ENCODE measurements at places on chromosomes 3 and 15.

GRCh38 chr15:58185439-58185838 is 47.3 kb downstream of the AQP9 start:
- DNase-seq = no peak

DNA sequence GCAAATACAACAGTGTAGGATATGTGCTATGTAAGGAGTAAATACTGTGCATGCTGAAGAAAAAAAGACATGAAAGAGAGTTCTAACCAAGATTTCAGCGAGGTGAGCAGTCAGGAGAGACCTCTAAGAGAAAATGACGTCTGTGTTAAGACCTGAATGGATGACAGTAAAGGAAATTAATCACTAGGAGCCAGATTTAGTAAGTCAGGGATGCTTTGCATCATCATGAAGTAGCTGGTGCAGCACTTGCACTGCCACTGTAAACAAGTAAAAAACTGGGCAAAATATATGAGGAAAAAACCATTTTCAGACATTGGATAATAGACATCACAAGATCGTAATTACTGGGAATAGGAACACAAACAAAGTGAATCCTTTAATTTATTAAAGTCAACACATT is 32.6 kb downstream of the RTP4 start:
- no peak for DNase-seq

DNA sequence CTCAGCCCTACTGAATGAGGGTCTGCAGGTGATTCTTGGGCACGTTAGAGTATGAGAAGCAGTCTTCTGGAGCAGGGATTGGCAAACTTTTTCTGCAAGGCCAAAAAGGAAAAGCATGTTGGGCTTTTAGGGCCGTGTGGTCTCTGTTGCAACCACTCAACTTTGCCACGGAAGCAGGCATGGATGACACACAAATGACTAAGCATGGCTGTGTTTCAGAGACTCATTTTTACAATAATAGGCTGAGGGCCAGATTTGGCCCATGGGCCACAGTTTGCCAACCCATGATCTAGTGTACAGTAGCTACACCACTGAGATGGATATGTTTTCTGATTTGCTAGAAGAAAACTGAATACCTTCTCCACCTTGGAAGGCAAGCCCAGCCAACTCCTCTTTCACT is 66.1 kb upstream of the PRICKLE2 start:
- no peak for DNase-seq

DNA sequence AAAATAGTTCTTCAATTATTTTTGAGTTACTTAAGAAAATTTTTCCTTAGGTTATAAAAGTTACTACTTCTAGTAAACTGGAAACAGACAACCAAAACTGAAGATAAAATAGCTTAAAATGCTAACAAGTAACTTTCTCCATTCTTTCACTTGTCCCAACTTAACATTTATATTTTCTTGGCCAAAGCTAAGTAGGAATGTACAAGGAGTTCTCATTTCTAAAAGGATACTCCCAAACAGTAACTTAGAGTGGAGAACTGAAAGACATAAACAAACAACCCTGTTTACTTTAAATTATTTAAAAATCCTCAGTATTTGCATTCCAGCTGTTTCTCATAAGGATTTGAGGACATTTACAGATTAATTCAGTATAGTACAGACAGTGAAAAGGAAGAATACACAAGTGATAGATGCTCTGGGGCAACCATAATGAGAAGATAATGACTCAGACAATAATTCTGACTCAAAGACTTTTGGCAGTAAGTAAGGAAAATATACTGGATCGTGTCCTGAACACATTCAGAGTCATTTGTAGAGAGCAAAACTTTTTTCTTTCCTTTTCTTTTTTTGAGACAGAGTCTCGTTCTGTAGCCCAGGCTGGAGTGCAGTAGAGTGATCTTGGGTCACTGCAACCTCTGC is 29.2 kb upstream of the ANXA2 start:
- DNase-seq = no peak

GRCh38 chr3:167843481-167843880 is 108.0 kb downstream of the SERPINI1 start:
- DNase-seq = no peak

GRCh38 chr3:18211116-18211515 is 214.0 kb downstream of the SATB1 start:
- DNase-seq = no peak

DNA sequence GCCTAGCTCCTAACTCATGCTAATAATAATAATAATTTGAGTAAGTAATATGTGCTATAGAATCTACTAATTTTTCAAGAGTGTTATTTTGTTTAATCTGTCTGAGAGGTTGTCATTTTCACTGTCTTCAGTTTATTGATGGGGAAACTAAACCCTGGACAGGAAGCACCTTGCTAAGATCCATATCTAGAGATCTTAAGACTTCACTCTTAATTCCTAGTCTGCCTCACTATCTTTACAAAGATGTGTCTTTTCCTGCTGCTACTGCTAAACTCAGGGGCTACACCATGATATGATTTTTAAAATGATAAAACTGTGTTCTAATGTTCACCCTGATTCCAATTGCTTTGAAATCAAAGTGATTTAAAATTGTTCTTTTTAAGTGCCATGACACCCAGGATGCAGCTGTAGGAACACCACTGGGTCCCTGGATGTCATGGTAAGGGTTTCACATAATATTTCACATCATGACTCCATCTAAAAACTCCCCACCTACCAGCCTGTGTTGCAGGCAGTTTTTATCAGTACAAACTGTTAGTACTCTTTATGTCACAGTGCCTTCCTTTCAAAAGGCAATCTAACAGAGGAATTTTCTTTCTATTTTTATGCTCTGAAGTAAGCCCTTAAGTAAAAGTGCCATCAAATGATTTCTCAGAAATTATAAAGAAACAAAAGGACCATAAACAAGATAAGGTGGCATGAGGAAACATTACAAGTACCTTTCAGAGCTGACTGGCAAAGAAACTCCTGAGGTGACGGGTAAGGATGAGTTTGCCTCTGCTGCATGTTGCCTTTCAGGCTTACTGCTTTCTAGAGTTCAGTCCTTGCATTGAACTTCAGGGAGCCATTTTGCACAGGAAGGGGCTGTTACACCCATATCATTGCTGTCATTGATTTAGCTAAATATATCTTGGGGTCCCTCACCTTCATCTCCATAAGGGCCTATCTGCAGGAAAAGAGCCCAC is 160.1 kb upstream of the SATB1 start:
- no peak for DNase-seq

DNA sequence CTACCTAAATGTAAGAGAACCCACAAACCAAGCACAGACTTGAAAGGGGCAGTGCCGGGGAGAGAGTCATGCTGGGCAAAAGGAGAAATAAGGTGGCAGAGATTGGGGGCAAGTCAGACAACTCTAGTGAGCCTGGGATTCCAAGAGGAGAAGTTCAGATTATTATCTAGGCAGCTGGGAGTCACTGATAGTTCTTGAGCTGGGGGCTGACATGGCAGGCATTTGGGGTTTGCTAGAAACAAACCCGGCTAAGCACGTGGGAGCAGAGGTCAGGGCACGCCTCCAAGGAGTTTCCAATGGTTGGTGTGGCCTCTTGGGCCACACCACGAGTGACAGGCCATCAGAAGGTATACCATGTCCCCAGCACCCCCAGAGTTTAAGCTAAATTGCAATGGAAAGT is 27.6 kb downstream of the SLC6A6 start:
- DNase-seq = no peak

DNA sequence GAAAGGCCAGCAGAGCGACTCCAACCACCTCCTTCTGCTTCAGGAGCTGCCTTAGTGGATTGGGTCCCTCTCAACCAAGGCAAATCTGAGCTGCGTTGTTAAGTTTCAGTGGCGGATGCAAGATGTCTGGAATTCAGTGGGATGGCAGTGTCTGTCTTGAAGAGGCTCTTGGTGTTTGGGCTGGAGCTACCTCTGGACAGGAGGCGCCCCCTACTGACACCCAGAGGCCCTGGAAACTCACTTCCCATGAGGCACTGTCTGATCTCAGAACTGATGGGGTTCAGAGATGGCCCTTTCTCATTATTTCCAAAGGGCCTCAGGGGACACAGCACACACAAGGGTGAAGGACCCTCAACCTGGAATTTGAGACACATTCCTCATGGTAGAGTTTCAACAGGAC is 6.0 kb upstream of the SLC28A1 start:
- peak; percentile 19 for DNase-seq

GRCh38 chr15:41653760-41654159 is 6.4 kb upstream of the MGA start:
- no peak for DNase-seq

GRCh38 chr15:69859866-69860265 is 237.9 kb downstream of the TLE3 start:
- DNase-seq = no peak

DNA sequence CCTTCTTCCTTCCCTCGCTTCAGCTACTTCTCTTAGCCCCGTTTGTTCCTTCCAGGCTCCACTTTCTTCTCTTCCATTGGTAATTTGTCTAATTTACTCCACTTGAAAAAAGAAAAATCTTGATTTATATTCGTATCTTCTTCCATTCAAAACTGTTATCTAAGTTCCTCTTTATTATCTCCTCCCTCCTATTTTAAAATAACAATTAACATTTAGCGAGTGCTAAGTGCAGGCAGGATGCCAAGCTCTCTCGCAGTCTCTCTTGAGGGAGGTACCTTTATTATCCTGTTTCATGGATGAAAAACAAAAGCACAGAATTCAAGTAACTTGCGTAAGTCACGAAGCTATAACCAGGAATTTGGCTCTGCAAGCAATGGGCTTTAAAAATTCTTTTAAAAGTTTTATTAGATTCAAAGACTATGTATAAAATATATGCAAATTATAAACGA is 418.9 kb upstream of the NAALADL2 start:
- DNase-seq = peak; percentile 84

DNA sequence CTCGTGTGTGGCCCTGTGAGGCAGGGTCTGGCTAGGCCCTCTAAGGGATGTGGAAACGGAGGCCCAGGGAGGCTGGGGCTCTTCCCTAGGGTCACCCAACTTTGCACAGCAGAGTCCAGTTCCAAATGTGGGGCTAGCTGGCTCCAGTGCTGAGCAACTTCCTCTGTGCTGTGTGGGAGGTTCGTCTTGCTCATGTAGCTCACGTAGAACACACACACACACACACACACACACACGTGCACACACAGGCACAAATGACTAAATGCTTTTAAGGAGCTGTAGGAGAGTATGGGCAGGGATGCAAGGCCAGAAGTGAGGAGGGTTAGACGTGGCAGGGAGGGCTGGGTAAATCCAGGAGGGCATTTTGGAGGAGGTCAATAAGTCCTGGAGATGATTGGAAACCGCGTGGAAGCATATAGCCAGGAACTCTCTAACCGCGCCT is 213.8 kb downstream of the RPLP1 start:
- no peak for DNase-seq

GRCh38 chr15:85047271-85047948 is 65.8 kb downstream of the PDE8A start:
- peak; percentile 5 for DNase-seq

- no peak for DNase-seq
Observed at GRCh38 chr3:99565331-99565730, 73.1 kb upstream of the COL8A1 start.

GRCh38 chr3:114218006-114218405 is 19.4 kb downstream of the ZNF80 start:
- DNase-seq = no peak

GRCh38 chr15:52912172-52912571 is 122.0 kb upstream of the ONECUT1 start:
- no peak for DNase-seq

DNA sequence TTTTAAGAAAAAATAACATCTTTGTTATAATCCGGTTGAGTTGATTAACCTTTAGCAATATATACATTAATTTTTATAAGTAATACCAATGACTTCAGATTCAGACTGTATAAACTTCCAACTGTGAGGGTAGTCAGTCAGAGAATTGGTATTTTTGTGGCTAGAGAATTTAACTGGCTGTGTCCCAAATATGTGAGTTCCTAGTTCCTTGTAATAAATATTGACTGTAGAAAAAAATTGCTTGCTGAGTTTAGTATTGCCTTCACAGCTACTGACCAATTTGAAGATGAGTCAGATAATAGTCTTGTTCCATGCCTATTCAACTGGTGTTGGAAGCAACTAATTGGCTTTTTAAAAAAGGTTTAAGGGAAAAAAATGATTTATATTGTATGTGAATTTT is 210.8 kb downstream of the GAP43 start:
- no peak for DNase-seq

DNA sequence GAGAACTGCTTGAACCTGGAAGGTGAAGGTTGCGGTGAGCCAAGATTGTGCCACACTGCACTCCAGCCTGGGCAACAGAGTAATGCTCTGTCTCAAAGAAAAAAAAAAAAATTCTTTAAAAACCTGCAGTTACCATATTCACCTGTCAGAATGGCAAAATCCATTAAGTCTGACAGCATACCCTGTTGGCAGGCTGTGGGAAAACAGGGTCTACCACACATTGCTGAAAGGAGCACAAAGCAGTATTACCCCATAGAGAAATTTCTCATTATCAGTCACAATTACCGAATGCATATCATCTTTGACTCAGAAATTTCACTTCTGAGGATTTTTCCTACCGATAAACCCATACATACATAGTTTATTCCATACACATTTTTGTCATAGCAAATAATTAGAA is 264.1 kb upstream of the SLCO3A1 start:
- no peak for DNase-seq

GRCh38 chr15:34993877-34994276 is 5.8 kb upstream of the ZNF770 start:
- DNase-seq = no peak

DNA sequence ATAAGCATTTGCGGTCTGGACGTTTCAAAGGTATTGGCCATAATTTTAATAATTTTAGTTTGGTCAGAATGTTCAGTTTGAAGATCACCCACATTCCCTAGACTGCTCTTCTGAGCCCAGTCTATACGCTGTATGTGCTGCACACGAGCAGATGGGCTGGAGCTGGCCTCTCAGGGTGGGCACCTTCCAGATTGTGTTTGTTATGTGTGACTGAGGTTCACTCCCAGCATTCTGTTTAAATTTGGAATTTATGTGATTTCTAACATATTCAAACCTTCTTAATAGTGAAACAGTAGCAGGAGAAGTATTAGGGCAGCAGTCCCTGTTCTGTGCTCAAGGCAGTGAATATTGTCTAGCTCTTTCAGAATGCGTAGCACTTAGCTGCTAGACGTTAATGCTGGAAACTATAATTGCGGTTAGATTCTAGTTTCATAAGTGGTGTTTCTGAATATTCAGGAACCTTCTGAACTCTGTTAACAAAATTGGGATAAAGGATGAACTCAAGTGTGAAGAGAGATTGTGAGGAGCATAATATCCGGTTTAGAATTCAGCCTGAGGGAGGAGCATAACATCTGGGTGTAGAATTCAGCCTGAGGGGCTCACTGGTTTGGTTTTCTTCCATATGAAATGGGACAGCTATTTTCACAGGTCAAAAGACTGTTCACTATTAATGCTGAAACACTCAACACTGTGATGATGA is 68.6 kb upstream of the RPL35A start:
- no peak for DNase-seq

DNA sequence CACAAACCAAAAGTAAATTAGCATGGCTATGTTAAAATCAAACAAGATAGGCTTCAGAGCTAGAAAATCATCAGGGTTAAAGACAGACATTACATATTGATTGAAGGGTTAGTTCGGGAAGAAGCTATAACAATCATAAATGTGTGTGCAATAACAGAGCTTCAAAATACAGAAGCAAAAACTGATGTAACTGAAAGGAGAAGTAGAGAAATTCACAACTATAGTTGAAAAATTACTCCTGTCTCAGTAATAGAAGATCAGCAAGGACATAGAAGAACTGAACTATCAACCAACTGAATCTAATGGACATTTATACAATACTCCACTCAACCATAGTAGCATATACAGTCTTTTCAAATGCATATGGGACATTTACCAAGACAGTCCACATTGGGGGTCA is 59.4 kb downstream of the MCTP2 start:
- no peak for DNase-seq

GRCh38 chr3:197337656-197338055 is 39.2 kb upstream of the DLG1 start:
- DNase-seq = no peak

All from NCI-H2081 (cell line).